Stimulated activated CD8-positive, alpha-beta memory T cell treated with anti-CD3 and anti-CD28 coated beads, Interleukin-15, amount 100 ng/mL, for 4 hours (primary cell): ENCODE measurements at places on chromosomes 5 and 9.

GRCh38 chr5:6644794-6645241 is 11.6 kb downstream of the SRD5A1 start:
- DNase-seq = no peak

- DNase-seq = no peak
Measured at GRCh38 chr9:95927271-95928004, 51.9 kb downstream of the ERCC6L2 start.

GRCh38 chr5:39025456-39025855 is 48.7 kb downstream of the RICTOR start:
- no peak for DNase-seq

DNA sequence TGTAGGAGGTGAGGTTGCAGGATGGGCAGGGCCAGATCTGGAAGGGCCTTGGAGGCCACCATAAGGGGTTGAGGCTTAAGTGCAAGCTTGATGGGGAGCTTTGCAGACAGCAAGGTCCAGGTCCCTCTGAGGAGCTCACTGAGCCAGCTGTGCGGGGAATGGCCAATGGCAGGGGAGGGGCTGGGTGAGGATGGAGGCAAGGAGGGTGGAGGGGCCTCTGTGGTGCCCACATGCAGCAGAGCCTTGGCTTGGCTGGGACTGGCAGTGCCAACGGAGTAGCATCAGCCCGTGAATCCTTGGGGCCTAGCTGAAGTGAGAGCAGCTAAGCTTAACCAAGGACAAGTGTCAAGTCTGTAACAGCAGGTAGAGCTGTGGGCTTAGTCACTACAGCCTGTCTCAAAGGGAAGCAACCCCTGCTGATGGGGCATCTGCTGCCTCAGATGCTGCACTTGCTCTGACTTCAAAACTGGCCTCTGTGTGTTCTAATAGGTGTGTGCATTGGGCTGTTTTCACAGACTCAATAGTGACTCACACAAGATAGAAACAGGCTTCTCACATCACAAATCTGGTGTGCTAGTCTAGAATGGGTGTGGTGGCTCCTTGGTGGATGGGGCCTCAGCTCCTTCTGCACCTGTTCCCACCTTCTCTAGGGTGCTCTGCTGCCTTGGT is 16.3 kb downstream of the GALNT12 start:
- no peak for DNase-seq

GRCh38 chr9:126882746-126883145 is 22.3 kb downstream of the ZBTB34 start:
- DNase-seq = no peak

DNA sequence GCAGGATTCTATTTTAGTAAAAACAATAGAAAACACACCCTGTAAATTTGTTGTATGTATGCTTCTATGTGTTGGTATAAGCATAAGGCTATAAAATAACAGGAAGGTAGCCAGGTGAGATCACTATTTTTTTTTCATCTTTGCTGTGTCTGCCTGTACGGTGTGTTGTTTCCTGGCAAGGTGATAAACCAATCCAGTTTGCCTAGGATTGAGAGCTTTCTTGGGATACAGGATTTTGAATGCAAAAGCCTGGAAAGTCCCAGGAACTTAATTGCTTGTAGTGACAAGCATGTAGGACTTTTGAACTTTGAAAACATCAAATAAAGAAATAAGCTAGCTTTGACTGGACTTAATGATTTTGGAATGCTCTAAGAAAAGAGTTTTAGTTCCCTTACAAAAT is 83.3 kb upstream of the RORB start:
- DNase-seq = no peak

GRCh38 chr9:14081745-14082144 is 232.2 kb downstream of the NFIB start:
- DNase-seq = no peak
